ENCODE measurements at places on chromosomes 11 and 22.

DNA sequence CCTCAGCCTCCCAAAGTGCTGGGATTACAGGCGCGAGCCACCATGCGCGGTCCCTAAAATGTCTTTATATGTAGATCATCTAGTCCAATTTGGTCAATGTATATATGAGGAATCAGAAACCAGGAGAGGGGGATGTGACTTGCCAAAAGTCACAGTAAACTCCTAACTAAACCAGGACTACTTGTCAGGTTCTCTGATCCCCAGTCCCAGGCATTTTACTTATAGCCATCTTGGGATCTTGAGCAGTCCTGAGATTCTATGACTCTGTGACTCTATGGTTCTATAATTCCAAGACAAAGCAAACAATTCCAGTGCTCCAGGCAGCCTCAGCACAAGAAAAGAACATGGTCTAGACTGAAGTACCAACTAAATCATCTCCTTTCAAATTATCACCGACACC, at the start of gene MS4A5:
MS4A5 (plus strand) TSS at position 301 of the 400 bp plus-strand sequence. CDS start 103 bp downstream, outside the sequence.
- DNase-seq = no peak

GRCh38 chr11:73659961-73660360, 13.6 kb downstream of the PLEKHB1 start:
- no peak for DNase-seq

DNA sequence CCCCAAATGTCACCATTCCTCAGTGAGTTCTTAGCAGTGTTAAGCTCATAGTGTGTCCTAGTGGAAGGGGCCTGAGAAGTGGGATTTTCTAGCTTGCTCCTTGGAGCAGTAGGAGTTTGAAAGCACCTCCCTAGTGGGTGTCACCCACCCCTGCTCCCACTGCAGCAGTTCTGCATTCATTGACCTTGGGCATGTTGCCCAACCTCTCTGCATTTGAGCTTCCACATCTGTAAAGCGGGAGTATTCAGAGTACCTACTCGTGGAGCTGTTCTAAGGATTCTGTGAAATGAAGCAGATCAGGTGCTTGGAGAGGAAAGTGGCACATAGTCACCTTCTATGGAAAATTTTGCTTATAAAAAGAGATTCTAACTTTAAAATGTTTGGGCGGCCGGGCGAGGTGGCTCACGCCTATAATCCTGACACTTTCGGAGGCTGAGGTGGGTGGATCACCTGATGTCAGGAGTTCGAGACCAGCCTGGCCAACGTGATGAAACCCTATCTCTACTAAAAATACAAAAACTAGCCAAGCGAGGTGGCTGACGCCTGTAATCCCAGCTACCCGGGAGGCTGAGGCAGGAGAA, 16.9 kb downstream of the LMO2 start:
- DNase-seq = no peak

- no peak for DNase-seq
These were observed 59.9 kb downstream of the EIF3M start for GRCh38 chr11:32643526-32643925.

DNA sequence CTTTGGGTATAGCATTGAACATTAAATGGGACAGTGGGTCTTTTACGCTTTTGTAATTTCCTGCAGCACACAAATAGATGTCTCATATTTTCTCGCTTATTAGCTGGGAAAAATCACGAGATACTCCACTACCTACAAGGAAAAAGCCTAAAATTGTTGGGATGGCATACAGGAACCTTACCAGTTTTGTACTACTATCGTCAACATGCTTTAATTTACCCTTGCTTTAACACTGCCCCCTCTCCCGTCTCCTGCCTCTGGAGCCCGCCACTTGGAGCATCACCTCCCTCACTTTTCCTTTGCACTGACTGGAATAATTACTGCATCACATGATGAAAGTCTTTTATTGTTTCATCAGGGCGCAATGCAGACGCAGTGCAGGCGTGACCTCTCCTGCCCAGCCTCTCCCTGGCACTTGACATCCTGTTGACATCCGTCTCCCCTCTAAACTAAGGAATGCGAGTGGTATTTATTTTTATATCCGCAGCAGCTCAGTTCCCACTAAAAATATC, 1.0 kb upstream of the FNBP4 start:
- DNase-seq = no peak

GRCh38 chr11:66159324-66159984, 89.4 kb downstream of the PACS1 start:
- no peak for DNase-seq

- DNase-seq = no peak
These were observed 202.9 kb downstream of the FAM76B start for GRCh38 chr11:95586661-95587060.

Measured in stimulated activated CD8-positive, alpha-beta memory T cell treated with anti-CD3 and anti-CD28 coated beads, Interleukin-15, amount 100 ng/mL, for 24 hours (primary cell).